ENCODE measurements at places on chromosomes 16 and 17.

DNA sequence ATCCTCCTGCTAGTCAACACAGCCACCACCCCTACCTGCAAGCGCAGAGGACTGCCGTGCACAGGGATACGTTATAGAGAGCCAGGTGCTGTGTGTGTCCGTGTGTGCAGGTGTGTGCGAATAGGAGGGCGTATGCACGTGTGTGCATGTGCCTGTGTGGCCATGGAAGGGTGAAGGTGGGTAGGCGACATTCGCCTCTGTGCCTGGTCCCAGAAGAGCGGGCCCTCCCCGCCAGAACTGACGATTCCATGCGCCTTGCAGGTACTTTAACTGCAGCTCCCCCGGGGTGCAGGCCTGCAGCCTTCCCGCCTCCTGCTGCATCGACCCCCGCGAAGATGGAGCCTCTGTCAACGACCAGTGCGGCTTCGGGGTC, 8.7 kb downstream of the PDE6G start:
- DNase-seq = no peak

- DNase-seq = no peak
Measured at GRCh38 chr16:56643080-56643778, 4.8 kb downstream of the MT1A start.

GRCh38 chr17:44775838-44776621, 17.2 kb downstream of the ADAM11 start:
- DNase-seq = no peak

GRCh38 chr17:80103449-80104085, 2.2 kb downstream of the GAA start:
- DNase-seq = no peak

GRCh38 chr17:50556803-50557202, 3.7 kb upstream of the CACNA1G start:
- DNase-seq = no peak

Measured in HEK293T (cell line).